ENCODE measurements at places on chromosomes 13 and 19. TPM values are rescaled to one million over a fixed set of nuclear protein-coding genes. Genes with fewer than 3 reads are reported as not detected.

DNA sequence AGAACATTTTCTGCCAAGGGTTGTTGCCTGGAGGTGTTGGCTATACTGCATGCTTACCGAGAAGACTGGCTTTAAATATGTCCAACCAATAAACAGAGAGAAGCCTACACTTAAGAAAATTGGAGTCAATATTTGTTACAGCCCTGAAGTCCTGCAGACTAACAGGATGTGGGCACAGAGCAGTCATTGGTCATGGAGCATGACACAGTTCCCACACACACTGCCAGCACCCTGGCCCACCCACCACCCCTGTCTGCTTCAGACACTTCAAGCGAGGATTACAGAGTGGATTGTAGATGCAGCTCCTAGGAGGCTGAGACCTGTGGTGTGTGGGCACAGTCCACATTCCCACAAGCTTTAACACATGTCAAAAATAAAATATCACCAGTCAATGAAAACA, 21.0 kb upstream of the SERP2 start:
- DNase-seq = no peak
- no peaks in the 10 kb centered on the region for H3K27me3 ChIP-seq
- H3K27ac ChIP-seq = no peak overlapping the region
- peaks cover 9% of the 10 kb centered on the region for H3K4me1 ChIP-seq

DNA sequence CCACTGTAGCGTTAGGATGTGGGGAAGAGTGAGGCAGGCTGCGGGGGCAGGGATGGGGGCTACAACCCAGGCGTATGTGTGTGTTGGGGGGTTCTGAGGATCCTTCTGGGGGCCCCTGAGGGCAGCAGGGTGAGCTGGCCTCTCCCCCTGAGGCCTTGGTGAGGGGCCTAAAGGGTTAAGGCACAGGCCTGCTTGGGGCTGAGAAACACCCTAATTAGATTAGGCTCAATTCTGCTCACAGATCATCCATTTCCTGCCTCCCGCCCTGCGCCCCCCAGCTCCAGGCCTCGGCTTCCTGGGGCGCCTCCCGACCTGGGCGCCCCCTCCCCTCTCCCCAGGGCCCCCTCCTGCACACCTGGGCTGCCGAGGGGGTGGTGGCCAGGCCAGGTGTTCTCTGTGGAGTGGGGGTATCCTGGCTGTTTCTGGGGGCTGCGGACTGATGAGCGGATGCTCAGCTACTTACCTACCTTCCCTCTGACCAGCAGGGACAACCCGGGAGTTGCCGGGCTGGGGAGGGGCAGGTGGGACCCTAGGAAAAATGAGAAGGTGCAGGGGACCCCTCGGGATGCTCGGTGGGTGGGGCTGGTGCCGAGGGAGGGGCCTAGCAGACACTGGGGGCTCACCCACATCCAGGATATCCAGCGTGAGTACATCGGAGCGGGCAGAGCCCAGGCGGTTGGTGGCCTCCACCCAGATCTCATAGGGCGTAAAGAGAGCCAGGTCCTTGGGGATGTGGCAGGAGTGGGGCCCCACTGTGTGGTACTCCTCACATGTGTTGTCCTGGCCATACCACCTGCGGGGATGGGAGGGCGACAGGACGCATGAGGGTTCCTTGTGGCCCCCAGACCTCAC, 8.6 kb downstream of the CRLF1 start:
- no peaks in the 10 kb centered on the region for H3K36me3 ChIP-seq
- no peak overlapping the region for H3K27ac ChIP-seq
- H3K27me3 ChIP-seq = peaks cover 7% of the 10 kb centered on the region
- no peak for DNase-seq
- H3K4me3 ChIP-seq = no peak overlapping the region
- peaks cover 12% of the 10 kb centered on the region for H3K4me1 ChIP-seq

- no peak within 1 kb of the TSS for H3K4me3 ChIP-seq
- no peaks in the 10 kb centered on the region for H3K4me1 ChIP-seq
- H3K27ac ChIP-seq = no peak within 1 kb of the TSS
- no peak for DNase-seq
Measured at GRCh38 chr19:2867025-2867991, at the start of gene ZNF556. ZNF556 (plus strand) TSS chr19:2867335; CDS start chr19:2867422, 87 bp downstream.

- no peaks in the 10 kb centered on the region for H3K27me3 ChIP-seq
- no peak overlapping the region for H3K4me3 ChIP-seq
- no peak overlapping the region for H3K27ac ChIP-seq
- no peaks in the 10 kb centered on the region for H3K36me3 ChIP-seq
- H3K4me1 ChIP-seq = peaks cover 14% of the 10 kb centered on the region
- no peak for DNase-seq
Measured at GRCh38 chr13:27472441-27472840, 22.1 kb upstream of the MTIF3 start.

GRCh38 chr13:50094615-50095293, 79.5 kb downstream of the KCNRG start:
- no peak overlapping the region for H3K27ac ChIP-seq
- no peak overlapping the region for H3K4me3 ChIP-seq
- DNase-seq = no peak
- H3K4me1 ChIP-seq = peaks cover 10% of the 10 kb centered on the region

DNA sequence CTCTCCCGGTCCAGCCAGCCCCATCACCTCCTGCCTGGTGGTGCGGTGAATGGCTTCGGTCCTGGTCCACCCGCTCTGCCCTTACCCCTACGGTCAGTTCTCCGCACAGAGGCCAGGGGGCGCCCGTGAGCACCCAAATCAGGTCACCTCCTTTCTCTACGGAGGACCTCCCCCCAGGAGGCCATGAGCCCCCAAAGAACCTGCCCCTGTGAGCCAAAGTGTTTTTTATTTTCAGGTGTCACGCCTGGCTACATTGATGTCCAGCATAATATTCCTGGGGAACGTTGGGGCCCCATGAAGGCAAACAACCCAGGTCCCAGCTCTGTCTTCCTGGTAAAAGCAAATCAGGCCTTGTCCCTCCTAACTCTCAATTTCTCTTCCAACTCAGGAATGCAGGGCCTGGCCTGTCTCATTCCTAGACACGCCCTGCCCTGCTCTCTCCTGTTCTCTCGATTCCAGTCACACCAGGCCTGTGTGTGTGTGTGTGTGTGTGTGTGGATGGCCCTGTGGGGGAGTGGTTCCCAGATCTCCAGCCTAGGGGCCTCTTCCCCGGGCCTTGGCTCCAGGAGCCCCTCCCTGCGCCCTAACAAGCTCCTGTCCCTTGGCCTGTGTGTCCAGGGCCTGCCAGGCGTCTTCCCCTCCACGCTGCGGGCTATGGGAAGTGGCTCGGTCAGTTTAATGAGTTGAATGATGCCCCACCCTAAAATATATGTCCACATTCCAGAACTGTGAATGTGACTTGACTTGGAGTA, 9.7 kb upstream of the GIPC1 start:
- no peaks in the 10 kb centered on the region for H3K27me3 ChIP-seq
- peak; percentile 66 for DNase-seq
- peak overlapping the region; percentile 37 for H3K4me3 ChIP-seq
- H3K36me3 ChIP-seq = no peaks in the 10 kb centered on the region

GRCh38 chr13:40181203-40181845, 485.1 kb downstream of the FOXO1 start:
- no peak overlapping the region for H3K27ac ChIP-seq
- H3K4me1 ChIP-seq = peaks cover 37% of the 10 kb centered on the region
- no peaks in the 10 kb centered on the region for H3K36me3 ChIP-seq
- H3K4me3 ChIP-seq = no peak overlapping the region
- DNase-seq = no peak

The MBD3L2 gene
- not detected for total RNA-seq

The PSG5 gene
- total RNA-seq = not detected
